CD4-positive, alpha-beta T cell treated with Interleukin-17A for 1 hour (primary cell): ENCODE measurements at places on chromosomes 16 and 17.

- no peak for DNase-seq
These were observed 15.6 kb upstream of the CBFA2T3 start for GRCh38 chr16:88992351-88993165.

- no peak for DNase-seq
These were observed 80.0 kb downstream of the KLHDC4 start for GRCh38 chr16:87685766-87686165.

GRCh38 chr17:52546990-52547389, 388.5 kb upstream of the CA10 start:
- no peak for DNase-seq

DNA sequence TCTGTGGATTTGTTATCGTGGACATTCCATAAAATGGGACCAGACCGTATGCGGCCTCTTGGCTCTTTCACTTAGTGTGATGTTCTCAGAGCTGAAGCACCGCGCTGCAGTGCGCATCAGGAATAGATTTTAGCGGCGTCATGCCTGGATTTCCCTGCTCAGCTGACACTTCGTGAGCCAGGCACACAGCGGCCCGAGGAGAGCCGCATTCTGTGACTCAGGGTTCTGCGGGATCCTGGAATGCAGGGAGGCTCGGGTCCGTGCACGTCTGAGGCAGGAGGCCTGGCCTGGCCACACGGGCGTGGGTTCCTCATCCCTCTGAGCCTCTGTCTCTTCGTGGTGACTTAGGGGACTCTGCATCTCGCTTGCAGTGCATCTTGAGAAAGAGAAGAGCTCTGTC, 13.4 kb downstream of the CBFA2T3 start:
- DNase-seq = no peak

GRCh38 chr17:40419559-40420331, 2.0 kb upstream of the TOP2A start:
- DNase-seq = no peak

GRCh38 chr16:12063435-12063834, 86.9 kb downstream of the SNX29 start:
- no peak for DNase-seq

- DNase-seq = no peak
These were observed 34.8 kb downstream of the TIMM22 start for GRCh38 chr17:1031711-1032110.

DNA sequence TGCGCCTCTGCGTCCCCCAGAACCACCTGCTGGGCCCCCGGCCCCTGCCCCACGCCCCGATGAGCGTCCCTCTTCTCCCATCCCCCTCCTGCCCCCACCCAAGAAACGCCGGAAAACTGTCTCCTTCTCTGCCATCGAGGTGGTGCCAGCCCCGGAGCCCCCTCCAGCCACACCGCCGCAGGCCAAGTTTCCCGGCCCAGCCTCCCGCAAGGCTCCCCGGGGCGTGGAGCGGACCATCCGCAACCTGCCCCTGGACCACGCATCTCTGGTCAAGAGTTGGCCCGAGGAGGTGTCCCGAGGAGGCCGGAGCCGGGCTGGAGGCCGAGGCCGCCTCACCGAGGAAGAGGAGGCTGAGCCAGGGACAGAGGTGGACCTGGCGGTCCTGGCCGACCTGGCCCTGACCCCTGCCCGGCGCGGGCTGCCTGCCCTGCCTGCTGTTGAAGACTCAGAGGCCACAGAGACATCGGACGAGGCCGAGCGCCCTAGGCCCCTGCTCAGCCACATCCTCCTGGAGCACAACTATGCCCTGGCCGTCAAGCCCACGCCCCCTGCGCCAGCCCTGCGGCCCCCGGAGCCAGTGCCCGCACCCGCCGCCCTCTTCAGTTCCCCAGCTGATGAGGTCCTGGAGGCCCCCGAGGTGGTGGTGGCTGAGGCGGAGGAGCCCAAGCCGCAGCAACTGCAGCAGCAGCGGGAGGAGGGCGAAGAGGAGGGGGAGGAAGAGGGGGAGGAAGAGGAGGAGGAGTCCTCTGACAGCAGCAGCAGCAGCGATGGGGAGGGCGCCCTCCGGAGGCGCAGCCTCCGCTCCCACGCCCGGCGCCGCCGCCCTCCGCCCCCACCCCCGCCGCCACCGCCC, 5.6 kb upstream of the HSD3B7 start:
- no peak for DNase-seq

DNA sequence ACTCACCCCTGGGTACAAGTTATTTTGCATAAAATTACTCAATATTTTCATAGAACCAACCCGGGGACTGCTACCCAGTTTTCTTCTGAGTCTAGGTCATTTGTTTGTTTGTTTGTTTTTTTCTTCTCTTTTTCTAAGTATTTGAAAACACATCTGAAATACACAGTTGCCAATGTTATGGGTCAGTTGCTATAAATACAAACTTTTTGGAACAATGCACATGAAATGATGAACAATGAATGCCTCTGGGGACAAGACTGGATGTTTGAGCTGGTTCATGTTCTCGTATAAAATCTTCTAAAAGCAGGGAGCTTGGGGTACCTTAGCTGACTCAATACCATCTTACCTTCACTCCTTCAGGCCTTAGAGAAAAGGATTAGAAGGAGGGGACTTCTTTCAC, 30.5 kb downstream of the TMEM238L start:
- no peak for DNase-seq

DNA sequence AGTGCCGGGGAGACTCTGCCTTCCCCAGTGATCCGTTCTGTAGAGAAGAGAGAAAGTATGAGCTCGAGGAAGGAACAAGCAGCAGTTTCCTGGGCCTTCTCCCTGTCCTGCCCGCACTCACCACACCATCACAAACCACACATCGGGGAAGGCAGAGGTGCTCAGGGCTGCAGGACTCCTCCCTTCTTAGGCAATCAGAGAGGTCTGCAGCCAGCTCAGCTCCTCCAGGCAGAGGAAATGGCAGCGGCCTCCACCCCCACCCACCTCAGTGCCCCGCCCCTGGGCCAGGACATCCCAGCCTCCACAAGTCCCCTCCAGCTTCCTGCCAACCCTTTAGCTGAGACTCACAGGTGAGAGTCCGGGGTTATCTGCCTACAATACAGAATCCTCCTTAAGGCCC, 2.0 kb downstream of the ZNF319 start:
- peak; percentile 76 for DNase-seq

DNA sequence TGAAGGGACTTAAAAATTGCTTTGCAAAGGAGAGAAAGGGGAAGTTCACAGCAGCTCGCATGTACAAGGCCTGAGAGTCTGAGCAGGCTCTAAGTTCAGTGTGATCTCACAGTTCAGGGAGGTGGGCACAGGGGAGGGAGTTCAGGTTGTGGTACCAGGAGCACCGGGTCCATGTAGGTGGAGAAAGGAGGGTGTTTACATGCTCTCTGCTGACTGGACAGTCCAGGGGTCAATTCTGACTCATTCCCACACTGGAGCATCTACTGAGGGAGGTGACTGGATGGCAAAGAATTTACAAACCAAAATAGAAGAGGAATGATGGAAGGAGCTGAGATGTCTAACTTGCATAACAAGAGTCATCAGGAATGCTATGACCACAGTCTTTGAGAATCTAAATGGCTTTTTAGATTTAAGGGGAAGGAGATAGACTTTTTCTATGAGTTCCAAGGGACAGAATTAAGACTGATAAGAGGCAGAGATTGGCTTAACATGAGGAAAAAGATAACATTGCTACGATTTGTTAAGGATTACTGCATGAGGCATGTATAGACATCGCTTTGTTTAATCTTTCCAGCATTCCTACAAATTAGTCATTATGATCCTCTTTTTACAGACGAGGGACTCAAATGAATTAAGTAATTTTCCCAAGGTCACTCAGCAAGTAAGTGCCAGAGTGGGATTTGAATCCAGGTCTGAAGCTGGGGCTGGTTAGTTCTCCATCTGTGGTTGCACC, 29.9 kb downstream of the MIS12 start:
- DNase-seq = no peak

- no peak for DNase-seq
These were observed 18.9 kb downstream of the PSME3IP1 start for GRCh38 chr16:57166951-57167350.

DNA sequence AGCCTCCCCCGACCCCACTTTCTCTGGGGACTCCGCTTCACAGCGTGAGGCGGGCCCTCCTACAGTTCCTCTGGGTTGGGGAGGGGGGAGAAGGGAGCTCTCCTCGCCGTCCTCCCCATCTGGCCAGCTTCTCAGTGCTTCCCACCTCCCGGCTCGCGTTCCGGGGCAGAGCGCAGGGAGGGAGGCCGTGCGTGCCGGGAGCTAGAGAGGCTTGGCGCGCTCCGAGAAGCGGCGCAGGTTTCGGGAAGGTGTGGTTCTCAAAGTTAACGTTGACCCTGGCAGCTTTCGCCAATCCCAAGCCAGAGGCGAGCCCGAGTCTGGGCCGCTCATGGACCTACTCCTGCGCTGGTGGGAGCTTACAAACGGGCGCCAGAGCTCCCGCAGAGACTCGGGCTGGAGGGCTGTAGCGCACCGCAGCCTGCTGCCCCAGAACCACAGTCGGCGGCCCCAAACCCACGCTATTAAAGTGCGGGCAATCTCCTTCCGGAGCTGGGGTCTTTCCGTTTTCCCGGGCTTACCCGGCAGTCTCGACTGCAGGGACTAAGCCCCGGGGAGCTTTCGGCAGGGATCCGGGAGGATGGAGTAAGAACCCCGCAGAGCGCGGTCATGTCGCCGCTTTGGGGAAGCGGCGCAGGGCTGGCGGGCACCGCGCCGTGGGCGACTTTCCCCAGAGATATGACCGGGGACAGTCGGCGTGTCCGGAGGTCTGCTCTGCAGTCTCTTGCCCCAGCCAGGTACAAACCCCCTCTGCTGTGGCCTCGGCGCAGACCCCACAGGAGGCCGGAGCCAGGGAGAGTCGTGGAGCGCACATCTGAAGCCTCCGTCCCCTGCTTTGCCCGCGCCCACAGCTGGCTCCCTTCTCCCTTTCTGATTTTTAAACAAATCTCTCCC, 787 bp downstream of the CDH11 start:
- no peak for DNase-seq

GRCh38 chr17:61551255-61551742, 39.7 kb downstream of the NACA2 start:
- peak; percentile 10 for DNase-seq

DNA sequence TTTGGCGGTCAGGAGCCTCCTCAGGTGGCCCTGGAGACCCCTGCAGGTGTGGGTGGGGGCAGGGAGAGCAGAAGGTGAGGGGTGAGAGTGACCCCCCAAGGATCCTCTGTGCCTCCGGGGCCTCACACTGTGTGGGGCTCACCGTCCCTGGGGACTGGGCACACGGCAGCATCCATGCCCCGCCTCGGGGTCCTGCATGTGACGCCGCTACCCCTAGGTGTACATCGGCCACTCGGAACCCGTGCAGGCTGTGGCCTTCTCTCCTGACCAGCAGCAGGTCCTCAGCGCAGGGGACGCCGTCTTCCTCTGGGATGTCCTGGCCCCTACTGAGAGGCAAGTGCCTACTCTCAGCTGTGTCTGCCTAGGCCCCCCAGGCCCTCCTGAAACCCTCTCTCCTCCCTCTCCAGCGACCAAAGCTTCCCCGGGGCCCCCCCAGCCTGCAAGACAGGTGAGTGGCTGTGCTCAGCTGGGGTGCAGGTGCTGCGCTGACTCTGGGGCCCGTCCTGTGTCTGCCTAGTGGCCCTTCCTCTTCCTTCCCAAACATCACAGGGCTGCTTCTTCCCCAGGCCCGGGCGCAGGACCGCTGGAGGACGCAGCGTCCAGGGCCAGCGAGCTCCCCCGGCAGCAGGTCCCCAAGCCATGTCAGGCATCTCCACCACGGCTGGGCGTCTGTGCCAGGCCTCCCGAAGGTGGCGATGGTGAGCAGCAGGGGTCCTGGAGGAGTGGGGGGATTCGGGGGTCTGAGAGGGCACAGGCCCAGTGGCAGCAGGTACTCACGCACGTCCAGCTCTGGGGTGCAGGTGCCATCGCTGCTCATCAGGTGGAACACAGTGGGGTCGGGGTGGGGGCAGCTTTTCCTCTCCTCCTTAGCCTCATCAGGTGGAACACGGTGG, 9.0 kb upstream of the RHOT2 start:
- no peak for DNase-seq

- DNase-seq = no peak
These were observed 186.6 kb upstream of the CDH11 start for GRCh38 chr16:65308506-65308905.

- no peak for DNase-seq
These were observed 707 bp upstream of the CACNB1 start for GRCh38 chr17:39198186-39198566.

- peak; percentile 91 for DNase-seq
These were observed 2.9 kb downstream of the RNF213 start for GRCh38 chr17:80263253-80264204.

- no peak for DNase-seq
These were observed 593.8 kb downstream of the MAF start for GRCh38 chr16:79006765-79007164.

DNA sequence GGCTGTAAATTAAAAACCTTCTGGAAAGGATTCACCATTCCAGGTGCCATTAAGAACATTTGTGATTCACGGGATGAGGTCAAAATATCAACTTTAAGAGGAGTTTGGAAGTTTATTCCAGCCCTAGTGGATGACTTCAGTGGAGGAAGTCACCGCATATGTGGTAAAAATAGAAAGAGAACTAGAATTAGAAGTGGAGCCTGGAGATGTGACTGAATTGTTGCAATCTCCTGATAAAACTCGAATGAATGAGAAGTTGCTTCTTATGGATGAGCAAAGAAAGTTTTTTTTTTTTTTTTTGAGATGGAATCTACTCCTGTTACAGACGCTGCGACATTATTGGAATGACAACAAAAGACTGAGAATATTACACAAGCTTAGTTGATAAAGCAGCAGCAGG, 26.7 kb downstream of the CCL4 start:
- DNase-seq = no peak

GRCh38 chr17:42518046-42518754, 17.8 kb upstream of the NAGLU start:
- no peak for DNase-seq

DNA sequence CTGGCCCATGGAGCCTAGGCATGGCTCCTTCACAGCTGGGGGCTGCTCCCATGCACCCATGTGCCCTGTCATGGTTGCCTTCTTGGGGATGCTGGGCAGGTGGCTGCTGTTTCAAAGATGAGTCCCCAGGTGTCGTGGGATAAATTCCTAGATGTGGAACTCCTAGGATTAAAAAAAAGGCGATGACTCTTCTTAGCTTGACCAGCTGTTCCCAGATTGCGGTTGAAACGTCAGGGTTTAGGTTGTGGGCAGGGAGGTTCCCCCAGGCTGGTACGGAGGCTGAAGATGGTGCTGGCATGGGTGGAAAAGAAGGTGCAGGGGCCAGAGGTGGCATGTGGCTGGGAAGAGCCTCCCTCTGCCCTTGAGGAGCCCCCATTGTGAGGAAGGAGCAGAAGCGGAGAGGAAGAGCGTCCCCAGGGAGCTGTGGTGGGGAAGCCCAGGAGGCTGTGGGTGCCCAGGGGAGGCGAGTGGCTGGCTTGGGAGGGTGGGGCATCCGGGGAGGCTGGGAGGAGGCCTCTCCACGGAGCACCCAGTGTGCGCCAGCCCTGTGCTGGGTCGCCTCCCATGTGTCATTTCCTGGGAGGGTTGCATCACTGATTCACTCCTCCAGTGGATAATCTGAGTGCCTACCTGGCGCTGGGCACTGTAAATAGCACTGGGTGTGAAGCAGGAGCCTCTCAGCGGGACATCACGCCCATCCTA, 7.5 kb upstream of the KCNJ12 start:
- DNase-seq = no peak

- DNase-seq = peak; percentile 18
These were observed 52.5 kb upstream of the MTSS2 start for GRCh38 chr16:70738083-70738977.

GRCh38 chr16:35425270-35425669, 1965.9 kb downstream of the TP53TG3F start:
- no peak for DNase-seq
